ENCODE measurements at places on chromosomes 12 and 14.

GRCh38 chr12:1840981-1841425 lies 20.6 kb downstream of the LRTM2 start:
- DNase-seq = no peak

GRCh38 chr14:26820138-26820537 lies 222.3 kb upstream of the NOVA1 start:
- DNase-seq = no peak

DNA sequence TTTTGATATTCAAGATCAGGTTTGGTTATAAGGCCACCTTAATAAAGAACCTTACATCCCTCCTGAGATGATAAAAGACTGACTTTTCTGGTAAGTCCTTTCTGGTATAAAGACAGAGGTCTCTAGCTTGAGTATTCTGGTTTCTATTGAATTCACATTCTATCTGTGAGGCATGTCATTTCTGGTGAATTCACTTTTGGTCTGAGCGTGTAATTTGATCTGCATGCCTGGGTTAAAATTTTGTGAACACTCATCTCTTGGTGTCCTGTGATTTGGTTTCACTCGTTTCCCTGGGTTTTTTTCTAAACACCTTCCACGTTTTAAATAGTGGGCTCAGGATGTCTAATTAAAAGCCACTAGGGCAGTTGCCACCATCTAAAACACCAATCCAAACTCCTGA lies 12.2 kb downstream of the EIF5 start:
- peak; percentile 56 for DNase-seq

DNA sequence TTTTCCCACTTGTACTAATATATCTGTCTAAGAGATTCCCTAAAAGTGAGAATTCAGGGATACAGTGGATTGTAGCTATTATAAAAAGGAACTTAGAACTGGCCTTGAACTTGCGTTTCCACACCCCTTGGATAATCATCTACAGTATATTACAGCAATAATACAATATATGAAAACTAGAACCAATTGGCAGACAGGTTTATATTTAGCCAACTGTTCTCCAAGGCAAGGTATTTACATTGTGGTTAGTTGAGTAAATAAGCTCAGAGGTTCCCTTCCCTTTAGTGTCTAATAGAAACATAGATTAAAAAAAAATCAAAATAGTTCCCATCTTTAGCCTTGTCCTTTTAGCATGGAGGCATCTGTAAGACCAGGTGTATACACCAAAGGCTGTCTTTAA lies 42.1 kb downstream of the LIMA1 start:
- no peak for DNase-seq

DNA sequence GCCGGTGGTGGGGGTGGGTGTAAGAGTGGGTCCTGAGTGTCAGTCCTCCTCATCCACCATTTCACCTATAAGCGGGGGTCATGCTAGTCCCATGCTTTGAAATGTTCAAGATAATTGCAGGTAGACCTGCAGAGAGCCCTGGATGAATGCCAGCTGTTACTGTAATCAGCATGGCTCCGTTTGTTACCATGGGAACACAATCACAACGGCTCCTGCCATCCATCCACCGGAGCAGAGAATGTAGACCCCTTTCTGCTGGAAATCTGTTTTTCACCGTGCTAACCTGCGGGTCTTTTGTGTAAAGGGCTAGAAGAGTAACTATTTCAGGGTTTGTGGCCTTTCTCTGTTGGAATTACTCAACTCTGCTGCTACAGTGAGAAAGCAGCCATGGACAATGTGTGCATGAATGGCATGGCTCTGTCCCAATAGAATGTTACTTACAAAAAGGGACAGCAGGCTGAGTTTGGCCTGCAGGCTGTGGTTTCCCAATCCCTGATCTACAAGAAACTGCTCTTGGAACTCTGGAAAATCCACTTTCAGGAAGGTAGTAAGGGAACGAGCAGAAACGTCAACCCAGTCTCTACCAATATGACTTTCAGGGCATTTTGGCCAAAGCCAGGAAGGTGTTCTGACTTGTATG lies 36.1 kb downstream of the KCTD10 start:
- DNase-seq = no peak

- no peak for DNase-seq
Measured at GRCh38 chr14:68337279-68337678, 455.6 kb downstream of the ZFP36L1 start.

DNA sequence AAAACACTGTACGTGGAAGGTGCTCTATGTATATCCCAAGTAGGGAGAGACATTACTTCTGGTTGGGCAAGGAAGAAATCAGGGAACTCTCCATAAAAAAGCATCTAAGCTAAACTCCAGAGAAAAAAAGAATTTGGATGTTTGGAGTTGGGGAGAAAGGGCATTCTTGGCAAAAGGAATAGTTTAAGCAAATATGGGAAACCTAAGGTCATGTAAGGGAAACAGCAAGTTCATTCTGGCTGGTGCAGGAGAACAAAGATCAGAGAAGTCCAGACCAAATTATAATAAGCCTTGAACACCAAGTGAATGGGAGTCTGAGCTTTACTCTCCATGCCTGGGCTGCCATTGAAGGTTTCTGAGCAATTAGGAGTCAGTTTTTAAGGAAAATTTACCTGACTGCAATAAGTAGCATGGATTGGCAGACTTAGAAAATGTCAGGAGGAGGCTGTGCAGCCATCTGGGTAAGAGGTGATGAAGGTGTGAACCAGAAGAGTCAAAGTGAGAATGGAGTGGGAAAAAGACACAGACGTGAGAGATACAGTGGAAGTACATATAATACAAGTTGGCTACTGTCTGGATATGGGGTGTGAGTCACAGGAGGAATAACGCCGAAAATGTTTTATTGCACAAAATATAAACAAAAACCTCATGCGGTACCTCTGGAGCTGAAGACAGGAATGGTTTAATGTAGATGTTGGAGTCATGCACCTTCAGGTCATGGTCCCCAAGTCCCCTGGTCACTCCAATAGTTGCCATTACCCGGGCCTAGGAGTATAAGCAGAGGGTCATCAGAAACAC lies 222.6 kb downstream of the MON2 start:
- no peak for DNase-seq

DNA sequence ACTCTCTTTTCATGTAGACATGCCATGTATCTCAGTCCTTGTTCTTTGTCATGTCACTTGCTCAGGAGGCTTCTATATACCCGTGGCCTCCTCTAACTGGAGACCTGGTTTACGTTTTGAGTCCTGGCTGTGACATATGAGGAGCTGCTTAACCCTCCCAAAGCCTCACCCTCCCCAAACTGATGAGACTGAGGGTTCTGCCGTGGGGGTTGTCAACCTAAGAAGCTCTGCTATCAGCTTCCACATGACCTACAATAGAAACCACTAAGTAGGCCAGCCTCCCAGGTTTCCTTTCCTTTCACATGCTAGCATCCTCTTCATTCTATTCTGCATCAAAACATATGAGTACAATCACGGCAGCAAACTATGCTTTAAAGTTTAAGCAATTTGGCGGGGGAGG lies 76.8 kb upstream of the WSCD2 start:
- DNase-seq = no peak

DNA sequence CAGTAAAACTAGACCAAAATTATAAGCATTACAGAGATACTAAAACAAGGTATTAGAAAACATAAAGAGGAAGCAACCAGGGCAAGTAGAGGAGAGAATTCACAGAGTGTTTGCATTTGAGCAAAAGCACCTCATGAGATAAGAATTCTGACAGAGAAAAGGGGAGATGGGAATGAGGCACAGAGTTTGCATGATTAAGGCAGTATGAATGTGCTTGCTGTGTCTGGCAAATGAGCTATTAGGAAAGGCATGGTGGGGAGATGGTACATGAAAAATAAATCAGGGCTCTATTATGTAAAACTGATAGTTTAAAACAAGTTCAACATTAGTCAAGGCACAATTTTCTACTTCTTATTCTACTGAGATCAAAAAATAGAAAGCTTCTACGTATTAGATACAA lies 23.1 kb downstream of the GARIN6 start:
- DNase-seq = no peak

- DNase-seq = peak; percentile 27
Measured at GRCh38 chr14:61051051-61051450, 70.0 kb downstream of the SLC38A6 start.

GRCh38 chr14:99677231-99678140 lies 6.6 kb upstream of the CYP46A1 start:
- DNase-seq = no peak

DNA sequence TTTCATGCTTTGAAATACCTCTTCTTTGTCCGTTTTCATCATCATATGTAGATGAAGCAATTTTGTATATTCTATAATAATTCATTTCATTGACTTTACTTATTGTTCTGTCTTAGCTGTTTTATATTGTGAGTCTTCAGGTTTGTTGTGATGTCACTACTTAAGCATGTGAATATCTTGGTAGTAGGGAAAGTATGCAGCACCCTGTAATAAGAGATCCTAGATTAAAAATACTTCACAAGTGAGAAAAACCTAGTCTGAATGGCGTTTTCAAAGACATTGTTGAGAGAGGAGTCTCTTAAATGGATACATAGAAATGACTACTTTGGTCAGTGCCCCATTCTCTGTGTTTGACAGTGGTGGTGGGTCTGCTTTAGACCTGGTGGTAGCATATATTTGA lies 61.4 kb downstream of the SLC16A7 start:
- DNase-seq = no peak

- DNase-seq = peak; percentile 11
Measured at GRCh38 chr12:2614341-2614740, 180.4 kb upstream of the FKBP4 start.

DNA sequence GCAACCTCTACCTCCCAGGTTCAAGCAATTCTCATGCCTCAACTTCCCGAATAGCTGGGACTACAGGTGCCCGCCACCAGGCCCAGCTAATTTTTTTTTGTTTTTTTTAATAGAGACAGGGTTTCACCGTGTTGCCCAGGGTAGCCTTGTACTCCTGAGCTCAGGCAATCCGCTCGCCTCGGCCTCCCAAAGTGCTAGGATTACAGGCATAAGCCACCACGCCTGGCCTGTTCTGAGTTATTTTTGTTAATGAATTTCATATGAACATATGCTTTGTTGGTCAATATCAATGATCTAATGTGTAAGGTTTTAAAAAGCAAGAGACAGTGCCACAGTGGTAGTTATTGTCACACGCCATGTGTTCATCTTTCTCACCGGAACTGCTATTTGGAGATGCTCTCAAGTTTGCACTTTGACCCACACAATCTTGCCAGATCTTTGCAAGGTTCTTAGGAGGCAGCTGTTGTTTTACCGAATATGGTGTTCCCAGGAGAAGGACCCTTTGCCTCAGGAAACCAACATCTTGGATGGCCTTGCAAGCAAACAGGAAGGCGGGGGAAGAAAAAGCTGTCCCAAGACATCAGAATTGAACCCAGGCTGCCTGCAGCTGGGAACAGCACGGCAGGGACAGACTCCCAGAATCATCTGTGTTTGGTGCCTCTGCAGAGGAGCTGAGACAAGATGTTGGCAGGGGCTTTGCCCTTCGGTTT lies 30.0 kb downstream of the GALNT16 start:
- no peak for DNase-seq

GRCh38 chr12:52522346-52523011 lies 2.3 kb upstream of the KRT5 start:
- DNase-seq = no peak

GRCh38 chr14:44204061-44204835 lies 302.8 kb downstream of the FSCB start:
- DNase-seq = no peak

DNA sequence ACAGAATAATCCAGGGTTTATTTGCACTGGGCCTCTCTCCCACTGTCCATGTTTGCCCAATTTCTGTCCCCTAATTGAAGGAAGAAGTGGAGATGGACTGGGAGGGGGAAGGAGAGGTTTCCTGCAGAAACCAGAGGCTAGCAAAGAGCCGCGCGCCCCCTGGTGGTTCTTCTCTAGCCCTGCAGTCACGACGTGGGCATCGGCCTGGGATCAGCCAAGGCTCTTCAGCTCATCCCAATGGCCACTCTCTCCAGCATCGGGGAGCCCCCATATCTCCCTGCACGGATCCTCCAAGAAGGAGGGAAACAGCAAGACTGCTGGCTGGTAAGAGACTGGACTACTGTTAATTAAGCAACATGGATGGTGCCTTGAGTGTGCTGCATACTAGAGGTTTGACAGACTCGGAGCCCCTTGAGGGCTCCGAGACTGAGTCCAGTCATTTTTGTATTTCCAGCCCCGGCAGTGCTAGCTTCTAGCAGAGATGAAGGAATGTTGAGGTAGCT lies 18.7 kb downstream of the ZBTB39 start:
- peak; percentile 51 for DNase-seq

All from stromal cell of bone marrow (primary cell).